Suppressor macrophage (primary cell): ENCODE measurements at places on chromosomes 1 and 21.

GRCh38 chr1:113545626-113546025 is 155.3 kb downstream of the MAGI3 start:
- DNase-seq: no peak

DNA sequence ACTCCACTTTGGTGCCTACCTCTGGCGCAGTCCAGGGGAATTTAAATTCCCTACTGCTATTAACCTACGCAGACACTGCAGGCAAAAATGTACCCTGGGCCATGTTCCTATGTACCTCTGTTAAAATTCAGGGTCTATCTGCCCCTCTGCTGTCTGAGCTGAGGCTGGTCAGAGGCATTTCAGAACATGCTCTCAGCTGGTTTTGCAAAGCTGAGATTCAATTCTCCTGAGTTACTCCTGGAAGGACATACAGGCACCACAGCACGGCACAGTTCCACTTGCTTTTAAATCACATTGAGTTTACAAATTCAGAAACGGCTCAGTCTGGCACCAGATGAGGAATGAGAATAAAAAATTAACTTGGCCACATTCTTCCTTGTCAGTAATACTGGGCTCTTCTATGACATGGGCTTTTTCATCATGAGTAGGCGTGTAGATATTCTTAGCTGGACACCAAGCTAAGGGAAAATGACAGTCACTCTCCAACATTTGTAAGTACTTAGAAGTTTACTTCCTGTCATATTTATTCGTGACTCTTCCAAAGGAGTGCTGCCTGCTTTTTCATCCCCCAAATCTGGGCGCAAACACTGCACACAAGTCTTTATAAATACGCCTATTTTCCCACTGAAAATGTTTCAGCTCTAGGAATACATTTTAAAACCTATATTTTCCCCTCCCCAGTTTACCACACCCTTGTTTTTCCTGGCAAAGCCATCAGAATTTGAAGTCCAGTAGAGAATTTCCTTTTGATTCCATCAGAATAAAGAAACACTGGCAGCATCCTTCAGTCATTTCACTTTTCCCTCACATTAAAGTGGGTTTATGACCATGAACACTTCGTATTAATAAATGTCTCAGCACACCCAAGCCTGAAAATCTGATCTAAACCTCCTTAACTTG is 1.9 kb downstream of the C1orf198 start:
- peak; percentile 27 for DNase-seq

- DNase-seq: no peak
Observed at GRCh38 chr1:99726407-99726806, 40.0 kb downstream of the FRRS1 start.

GRCh38 chr1:236345728-236346127 is 48.4 kb upstream of the EDARADD start:
- peak; percentile 39 for DNase-seq

DNA sequence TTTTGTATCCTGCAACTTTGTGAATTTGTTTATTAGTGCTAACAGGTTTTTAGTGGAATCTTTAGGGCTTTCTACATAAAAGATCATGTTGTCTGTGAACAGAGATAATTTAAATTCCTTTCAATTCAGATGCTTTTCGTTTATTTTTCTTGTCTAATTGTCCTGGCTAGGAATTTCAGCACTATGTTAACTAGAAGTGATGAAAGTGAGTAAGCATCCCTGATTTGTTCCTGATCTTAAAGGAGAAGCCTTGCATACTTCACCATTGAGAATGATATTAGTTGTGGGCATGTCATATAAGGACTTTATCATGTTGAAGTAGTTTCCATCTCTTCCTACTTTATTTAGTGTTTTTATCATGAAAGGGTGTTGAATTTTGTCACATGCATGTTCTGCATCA is 23.6 kb upstream of the TRIM67 start:
- no peak for DNase-seq

- DNase-seq: no peak
Observed at GRCh38 chr1:155133799-155134281, 1.8 kb upstream of the SLC50A1 start.

- DNase-seq: peak; percentile 80
Observed at GRCh38 chr1:64986903-64987871, 20.8 kb upstream of the JAK1 start.

GRCh38 chr1:212359794-212360479 is 54.7 kb downstream of the PACC1 start:
- DNase-seq: no peak

GRCh38 chr1:29398431-29398830 is 162.1 kb downstream of the PTPRU start:
- no peak for DNase-seq

GRCh38 chr1:214327514-214327913 is 46.6 kb downstream of the SMYD2 start:
- DNase-seq: no peak

- DNase-seq: no peak
Observed at GRCh38 chr1:19710825-19711611, 46.3 kb downstream of the HTR6 start.

DNA sequence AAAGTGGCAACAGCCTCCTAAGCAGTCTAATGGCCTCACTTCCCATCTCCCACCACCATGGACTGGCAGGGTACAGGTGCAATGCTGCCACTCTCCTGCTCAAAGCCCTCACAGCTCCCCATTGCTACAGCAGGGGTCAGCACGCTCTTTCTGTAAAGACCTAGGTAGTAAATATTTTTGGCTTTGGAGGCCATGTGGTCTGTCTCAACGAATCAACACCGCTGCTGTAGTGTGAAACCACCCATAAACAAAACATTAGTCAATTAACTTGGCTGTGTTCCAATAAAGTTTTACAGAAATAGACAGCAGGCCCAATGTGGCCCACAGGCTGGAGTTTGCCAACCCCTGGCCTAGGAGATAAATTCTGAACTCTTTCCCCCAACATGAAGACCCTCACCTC is 44.6 kb upstream of the TMEM125 start:
- DNase-seq: peak; percentile 16

DNA sequence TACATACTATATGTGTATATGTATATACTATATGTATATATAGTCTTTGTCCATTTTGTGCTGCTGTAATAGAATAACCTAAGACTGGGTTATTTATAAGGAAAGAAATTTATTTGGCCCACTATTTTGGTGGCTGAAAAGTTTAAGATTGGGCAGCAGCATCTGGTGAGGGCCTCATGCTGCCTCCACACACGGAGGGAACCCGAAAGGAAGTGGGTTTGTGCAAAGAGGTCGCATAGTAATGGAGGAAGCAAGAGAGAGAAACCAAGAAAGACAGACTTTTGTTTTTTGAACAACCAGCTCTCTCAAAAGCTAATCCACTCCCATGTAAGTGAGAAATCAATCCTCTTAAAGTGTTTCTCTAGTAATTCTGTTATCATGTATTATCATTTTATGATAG is 1147.3 kb downstream of the NCAM2 start:
- DNase-seq: no peak

DNA sequence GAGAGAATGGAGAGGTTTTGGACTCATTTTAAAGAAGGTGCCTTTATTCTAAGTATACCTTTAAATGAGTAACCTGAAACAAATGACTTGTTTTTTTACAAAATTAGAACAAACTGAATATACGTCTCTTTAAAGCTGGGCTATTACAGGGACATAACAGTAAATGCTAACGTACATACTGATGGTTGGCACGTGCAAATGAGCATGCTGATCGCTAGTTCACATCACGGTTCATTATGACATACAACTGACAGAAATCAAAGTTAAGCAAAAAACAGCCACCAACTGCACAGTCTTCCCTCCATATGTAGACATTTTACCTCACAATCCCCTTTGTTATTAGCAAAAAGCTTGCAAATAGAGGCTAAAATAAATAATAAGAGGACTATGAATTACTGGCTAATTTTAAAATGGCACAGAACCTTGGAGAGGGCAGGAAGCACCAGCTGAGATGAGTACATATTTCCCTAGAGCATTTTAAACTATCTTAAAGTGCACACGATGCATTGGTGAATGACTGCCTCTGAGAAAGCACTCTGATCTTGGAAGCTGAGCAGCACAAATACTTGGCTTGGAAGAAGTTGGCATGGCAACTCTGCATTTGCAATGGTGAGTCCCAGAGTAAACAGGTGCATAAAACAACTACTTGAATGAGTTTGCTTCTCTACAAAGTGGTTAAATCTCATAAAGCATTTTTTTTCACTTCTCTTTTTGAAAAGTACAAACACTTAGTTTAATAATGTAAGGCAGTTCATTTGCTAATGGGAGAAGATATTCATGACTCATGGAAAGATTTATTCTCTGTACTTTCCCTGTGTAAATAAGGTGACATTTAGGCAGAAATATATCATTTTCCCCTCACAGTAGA is 204.7 kb downstream of the LHX8 start:
- DNase-seq: no peak

DNA sequence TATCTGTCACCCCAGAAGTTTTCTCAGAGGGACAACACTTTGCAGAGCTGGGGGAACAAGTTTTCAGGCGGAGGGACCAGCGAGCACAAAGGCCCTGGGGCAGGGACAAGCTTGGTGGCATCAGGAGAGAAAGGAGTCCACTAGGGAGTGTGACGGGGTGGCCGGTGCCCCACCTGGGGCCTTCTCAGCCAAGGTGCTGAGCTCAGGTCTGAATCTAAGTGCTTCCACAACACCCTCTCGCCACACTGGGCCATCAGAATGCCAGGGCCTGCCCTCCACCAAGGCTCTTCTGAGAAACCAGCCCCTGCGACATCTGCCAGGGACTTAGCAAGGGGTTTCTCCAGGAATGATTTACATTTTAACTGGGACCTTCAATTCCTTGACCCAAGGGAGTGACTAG is 7.8 kb upstream of the TNFRSF8 start:
- DNase-seq: no peak

- DNase-seq: no peak
Observed at GRCh38 chr1:79603843-79604242, 597.3 kb upstream of the ADGRL4 start.

GRCh38 chr1:183515002-183515689 is 42.8 kb downstream of the SMG7 start:
- peak; percentile 18 for DNase-seq

DNA sequence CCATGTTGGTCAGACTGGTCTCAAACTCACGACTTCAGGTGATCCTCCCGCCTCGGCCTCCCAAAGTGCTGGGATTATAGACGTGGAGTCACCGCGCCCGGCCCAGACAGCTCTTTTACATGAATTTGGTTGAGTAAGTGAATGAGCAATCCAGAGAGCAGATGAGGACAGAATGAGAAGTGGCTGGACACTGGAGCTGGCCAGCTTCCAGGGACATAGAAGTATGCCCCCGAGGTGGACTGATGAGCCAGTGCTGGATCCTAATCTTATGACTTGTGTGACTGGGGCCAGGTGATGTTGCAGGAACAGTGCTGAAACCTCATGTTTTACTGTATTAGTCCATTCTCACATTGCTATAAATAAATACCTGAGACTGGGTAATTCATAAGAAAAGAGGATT is 35.9 kb upstream of the KANK4 start:
- peak; percentile 70 for DNase-seq

DNA sequence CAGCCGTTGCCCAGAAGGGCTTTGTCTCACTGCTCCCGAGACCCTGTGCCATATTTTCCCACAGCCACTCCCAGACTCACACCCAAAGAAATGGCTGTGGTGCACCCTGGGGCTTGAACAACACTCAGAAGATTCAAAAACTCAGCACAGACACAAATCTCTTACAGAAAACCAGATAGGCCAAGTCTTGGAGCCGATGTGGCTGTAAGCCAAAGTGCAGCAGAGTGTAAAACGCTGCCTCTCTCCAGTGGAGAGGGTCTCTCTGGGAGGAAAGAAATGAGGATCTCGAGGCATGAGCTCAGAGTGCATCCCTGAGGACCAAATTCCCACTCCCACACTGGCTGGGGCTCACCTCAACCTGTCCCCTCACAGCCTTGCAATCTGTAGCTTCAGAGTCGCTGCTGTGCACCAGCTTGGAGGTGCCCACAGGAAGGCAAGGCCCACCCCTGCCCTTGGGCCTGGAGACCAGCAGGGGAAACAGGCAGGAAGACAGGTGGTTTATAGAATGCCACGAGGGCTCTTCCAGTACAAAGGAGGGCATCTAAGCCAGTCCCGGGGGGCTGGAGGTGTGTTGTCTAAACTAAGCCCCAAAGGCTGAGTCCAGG is 171.3 kb upstream of the AJAP1 start:
- no peak for DNase-seq

DNA sequence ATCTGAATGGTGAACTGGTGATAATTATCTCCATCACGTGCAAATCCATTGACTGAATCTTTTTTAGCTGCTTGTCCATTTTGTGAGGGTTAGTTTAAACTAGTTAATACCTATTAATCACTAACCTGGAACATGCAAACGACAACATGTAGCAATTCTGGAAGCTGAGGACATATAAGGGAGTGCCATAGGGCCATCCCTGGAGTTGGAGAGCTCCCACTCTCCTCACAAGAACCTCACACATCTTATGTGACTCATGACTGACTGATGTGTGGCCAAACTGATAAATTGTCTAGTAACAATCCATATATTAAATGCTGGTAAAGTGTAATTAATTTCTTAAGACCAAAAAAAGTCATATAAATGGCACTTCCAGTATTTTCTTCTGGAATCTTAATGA is 62.9 kb upstream of the HOOK1 start:
- no peak for DNase-seq

DNA sequence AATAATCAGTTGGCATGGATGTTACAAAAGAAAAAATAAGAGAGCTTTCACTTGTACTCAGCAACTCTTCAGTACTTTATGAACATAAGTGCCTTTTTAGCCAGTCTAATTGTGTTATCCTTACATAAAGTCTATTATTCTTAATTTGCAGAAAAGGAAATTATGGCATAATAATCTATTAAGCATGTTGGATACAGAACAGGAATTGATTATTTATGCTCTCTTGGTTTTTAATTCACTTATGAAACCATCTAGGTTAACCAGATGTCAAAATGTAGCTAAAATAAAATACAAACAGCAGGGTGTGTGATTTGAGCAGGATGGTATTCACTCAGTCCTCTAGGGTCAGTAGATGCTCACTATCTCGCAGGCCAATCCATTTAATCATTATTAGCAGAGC is 79.7 kb downstream of the PLPPR5 start:
- DNase-seq: no peak

GRCh38 chr1:199009447-199009846 is 370.6 kb downstream of the PTPRC start:
- peak; percentile 11 for DNase-seq

GRCh38 chr1:21236178-21236577 is 54.1 kb downstream of the ECE1 start:
- DNase-seq: no peak

DNA sequence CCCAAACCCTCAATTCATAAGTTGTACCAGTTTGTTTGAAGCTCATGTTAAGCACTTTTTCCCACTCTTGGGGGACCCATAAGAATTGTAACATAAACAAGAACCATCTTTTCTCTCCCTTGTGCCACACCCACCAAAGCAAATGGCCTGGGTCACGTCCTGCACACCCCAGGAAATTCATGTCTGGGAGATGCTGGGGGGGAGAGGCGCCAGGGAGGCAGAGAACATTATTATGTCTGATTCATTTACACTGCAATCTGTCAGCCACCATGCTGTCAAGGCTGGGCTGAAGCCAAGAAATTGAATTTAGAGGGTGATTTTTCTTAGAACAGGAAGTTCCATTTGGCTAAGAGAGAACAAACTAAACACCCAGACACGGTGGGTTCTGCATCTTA is 37.2 kb upstream of the IPO9 start:
- peak; percentile 67 for DNase-seq

GRCh38 chr1:67571406-67571805 is 113.6 kb upstream of the GADD45A start:
- DNase-seq: no peak

GRCh38 chr1:167455786-167456446 is 62.4 kb downstream of the CD247 start:
- peak; percentile 41 for DNase-seq
